ENCODE measurements at places on chromosomes 2 and 18.

GRCh38 chr2:225069477-225069876, 27.2 kb upstream of the DOCK10 start:
- no peak for DNase-seq

DNA sequence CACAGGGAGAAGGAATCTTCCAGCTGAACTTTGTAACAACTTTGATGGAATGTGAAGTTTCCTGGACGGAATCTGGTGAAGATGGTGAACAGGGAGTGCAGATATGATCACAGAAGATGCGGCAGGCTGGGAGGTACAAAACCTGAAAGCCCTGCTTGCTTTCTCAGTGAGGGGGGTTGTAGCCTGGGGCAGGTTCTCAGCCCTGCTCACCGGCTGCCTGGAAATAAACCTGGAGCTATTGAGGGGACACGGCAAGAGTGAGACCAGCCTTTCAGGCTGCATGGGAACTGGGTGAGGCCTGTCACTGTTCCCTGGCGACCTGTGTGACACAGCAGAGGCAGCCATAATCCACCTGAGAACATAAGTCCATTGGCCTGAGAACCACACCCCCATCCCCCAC, 174.8 kb downstream of the LCLAT1 start:
- DNase-seq, result no peak

DNA sequence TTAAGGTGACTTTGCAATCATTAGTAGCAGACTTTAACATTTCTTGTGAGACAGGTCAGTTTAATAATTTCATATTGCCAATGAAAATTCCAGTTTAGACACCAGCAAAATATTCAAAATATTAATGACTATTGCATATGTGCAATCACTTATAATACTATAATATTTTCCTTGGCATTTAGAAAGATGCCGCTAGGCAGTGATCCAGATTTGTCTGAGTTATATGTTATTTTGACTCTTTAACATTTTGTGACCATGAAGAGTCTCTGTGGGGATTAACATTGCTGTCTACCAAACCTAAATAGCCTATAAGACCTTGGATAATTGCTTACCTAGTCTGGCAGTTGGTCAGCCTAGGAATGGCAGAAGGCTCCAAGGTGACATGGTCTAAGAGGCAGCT, 389.6 kb downstream of the THSD7B start:
- DNase-seq, result no peak

- no peak for DNase-seq
These were observed 46.4 kb upstream of the AGPS start for GRCh38 chr2:177346192-177346591.

DNA sequence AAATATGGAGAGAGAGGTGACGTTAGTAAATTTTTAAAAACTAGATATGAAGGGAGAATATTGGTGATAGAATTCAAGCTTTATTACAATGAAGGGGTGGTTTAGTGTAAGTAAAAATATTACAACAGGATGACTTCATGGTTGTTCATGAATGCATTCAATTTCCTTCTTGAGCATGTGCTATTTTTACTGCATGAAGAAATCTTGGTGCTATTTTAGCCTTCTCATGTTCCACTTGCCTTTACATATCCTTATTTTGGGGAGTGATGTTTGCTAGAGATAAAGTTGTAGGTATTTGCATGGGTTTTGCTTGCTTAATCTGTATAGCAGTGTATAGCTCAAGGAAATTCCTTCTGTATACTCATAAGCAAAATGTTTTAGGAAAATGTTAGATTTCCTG, 195.0 kb upstream of the MMADHC start:
- DNase-seq, result no peak

- DNase-seq, result no peak
These were observed 239.7 kb upstream of the TNP1 start for GRCh38 chr2:217099561-217099960.

- DNase-seq, result no peak
These were observed 24.2 kb downstream of the ADI1 start for GRCh38 chr2:3494984-3495666.

DNA sequence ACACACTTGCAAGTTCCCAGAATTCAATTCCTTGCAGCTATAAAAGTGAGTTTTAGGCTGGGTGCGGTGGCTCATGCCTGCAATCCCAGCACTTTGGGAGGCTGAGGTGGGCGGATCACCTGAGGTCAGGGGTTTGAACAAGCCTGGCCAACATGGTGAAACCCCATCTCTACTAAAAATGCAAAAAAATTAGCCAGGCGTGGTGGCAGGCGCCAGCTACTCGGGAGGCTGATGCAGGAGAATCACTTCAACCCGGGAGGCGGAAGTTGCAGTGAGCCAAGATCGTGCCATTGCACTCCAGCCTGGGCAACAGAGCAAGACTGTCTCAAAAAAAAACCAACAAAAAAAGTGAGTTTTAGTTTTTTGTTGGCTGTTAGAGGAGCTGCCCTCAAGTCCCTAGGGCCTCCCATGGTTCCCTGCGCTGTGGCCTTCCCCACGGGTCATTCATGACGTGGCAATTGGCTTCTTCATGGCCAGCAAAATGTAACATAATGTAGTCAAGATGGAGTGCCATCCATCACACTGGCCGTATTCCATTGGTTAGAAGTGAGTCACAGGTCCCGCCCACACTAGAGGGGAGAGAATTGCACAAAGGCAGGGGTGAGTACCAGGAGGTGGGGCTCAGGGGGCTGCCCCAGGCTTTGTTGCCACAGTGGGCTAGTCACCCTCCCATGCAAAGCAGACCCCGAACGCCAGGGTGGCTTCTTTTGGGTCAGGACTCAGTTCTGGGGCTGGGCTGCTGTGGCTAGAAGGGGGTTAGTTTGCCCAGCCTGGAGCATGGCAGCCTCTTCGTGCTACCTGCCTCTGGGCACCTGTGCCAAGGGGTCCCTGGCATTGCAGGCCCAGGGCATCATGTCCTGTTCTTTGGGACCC, 37.7 kb upstream of the INHBB start:
- no peak for DNase-seq

GRCh38 chr2:239545741-239546392, 145.0 kb upstream of the HDAC4 start:
- DNase-seq, result no peak

GRCh38 chr2:40451918-40452605, at the start of gene SLC8A1:
Gene SLC8A1 (minus strand): TSS chr2:40452090.
- no peak for DNase-seq

DNA sequence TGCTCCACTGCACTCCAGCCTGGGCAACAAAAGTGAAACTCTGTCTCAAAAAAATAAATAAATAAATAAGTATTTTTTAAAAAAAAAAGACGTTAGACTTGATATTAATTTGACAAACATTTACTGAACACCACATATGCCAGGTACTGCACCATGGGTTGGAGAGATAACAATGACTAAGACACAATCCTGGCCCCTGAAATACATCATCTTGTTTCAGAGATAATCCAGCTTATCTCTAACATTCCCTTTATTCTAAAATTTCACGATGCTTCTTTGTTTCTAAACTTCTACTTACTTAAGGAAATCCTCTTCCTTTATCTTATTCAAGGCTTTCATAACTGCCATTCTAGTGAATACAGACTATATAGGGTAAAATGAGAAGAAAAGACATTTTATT, 55.0 kb upstream of the PEX13 start:
- no peak for DNase-seq

GRCh38 chr2:118657466-118657865, 190.0 kb downstream of the EN1 start:
- DNase-seq, result no peak

DNA sequence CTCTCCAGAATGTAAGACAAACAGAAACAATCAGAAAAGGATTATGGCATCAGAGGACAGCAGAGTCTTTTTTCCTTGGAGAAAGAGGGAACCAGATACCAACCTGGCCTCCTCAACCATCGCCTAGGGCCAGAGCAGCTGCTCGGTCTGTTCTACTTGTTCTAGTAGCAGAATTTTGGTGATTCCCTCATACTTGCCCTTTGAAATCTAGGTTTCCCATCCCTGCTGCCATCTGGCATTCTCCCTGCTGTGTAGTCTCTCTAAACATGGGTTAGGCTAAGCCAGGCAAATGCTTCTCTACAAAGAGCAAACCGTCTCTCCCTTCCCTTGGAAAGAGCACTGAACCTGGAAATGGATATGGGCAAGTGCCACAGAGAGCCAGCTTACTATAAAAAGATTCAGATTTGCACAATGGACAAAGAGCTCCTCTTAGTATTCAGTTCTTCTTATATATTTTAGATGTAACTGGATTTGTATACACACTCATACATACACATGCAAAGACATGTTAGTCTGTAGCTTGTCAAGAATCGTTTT, 208.6 kb upstream of the ST6GAL2 start:
- DNase-seq, result no peak

- DNase-seq, result peak; percentile 1
These were observed 2.2 kb upstream of the KCNH7 start for GRCh38 chr2:162840598-162841246.

GRCh38 chr2:217910875-217911212, 92.0 kb downstream of the TNS1 start:
- no peak for DNase-seq

GRCh38 chr2:72619626-72620025, 206.2 kb downstream of the EXOC6B start:
- no peak for DNase-seq

GRCh38 chr2:75222527-75222926, 23.2 kb upstream of the TACR1 start:
- DNase-seq, result no peak

GRCh38 chr2:203819434-203820133, 48.0 kb upstream of the CTLA4 start:
- DNase-seq, result no peak

DNA sequence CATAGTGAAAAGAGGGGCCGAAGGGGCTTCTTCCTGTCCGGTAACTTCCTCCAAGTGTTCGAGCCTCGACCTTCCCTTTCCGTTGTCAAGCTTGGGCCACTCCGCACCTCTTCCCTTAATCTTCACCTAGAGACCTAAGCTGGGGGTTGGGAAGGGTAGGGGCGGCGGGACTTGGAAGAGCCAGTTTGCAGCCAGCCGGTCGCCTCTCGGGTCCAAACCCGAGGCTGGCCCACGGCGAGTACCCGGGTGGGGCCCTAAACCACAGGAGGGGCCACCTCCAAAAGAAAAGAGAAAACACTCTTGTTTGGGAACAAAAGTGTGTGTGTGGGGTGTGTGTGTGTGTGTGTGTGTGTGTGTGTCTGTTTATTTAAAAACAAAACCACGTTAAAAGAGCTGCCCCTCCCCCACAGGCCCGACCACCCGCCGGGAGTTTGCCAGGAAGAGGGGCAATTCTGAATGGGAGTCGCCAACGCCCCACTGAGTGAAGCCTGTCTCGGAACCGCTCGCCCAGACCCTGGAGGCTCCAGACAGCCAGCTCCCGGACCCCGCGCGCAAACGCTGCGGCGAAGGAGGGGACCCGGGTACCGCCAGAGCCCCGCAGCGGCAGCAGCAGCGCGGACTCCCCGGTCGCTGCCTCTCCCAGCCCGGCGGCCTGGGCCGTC, 488 bp upstream of the RHOB start:
- no peak for DNase-seq

DNA sequence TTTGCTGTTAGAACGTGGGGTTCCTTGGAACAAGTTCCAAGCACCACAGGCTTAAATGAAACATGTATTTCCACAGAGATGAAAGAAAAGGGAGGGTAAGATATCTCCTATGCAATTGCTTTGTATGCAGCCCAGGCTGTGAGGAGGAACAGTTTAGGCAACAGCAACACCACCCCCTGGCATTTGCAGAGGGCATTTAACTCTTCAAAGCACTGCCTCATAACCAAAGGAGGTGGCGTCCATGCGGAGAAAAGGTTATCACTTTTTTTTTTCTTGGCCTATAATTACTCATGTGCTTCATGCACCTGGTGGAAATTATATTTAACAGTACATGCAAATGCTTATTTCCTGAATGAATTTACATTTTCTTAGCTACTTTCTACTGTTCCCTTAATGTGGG, 286.0 kb downstream of the LPIN1 start:
- no peak for DNase-seq

GRCh38 chr2:222433332-222434173, 9.2 kb downstream of the SGPP2 start:
- no peak for DNase-seq

DNA sequence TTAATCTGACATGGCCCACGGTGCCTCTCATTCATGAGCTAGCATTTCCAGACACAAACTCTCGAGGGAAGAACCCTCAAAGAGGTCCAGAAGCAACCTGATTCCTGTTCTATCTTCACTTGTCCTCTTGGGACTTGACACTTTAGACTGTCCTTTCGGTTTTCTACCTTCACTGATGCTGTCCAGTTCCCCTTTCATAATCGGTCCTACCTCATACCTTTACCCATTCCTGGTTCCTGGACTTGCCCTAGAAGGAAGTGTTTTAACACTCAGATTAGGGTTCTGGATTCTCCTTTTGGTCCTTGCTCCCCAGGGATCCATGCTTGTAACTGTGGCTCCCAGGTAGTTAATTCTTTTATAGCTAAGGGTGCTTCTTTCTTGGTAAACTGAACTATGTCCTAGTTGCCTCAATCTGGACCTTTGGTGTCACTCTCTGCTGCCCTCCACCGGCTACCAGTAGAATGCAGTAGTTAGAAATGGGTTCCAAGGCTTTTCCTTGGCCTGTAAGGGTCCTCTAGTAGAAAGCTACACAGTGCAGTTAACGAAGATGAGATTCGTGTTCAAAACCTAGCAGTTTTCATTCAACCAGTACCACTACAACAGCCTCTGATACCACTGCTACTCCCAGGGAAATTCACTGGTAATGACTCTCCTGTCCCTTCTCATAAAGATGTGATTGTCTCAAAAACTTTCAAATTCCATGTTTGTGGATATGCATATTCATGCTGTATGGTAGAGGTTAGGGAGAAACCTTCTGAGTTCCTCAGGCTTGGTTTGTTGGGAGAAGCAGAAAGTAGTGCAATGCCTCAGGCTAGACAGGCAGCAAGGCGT, 178.1 kb upstream of the CYP26B1 start:
- no peak for DNase-seq

GRCh38 chr2:70083344-70084156, 3.7 kb upstream of the PCBP1 start:
- no peak for DNase-seq

- DNase-seq, result no peak
These were observed 182.8 kb downstream of the NBAS start for GRCh38 chr2:15378148-15378908.

GRCh38 chr18:27004056-27004829, 138.7 kb upstream of the AQP4 start:
- DNase-seq, result peak; percentile 1

- DNase-seq, result no peak
These were observed 81.1 kb downstream of the RAPH1 start for GRCh38 chr2:203453858-203454451.

DNA sequence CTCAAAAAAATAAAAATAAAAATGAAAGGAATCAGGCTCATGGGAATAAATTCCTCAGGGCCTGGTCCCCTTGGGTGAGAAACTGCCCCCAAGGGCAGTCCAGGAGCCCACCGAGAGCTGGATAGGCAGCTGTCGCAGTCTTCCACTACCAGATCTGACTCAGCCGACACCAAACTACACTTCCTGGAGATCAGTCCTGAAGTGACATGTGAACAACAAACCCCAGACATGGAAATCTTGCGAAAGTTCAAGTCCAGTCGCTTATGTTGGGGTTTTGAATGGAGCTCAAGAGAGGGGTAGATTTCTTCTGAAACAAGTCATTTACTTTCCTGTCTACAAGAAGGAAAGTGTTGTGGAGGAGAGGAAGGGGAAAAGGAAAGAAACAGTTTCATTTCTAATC, 12.9 kb downstream of the ADCY3 start:
- DNase-seq, result no peak

GRCh38 chr2:157076526-157077161, 180.9 kb upstream of the GALNT5 start:
- DNase-seq, result no peak

Data from GM04504 (cell line).